ENCODE measurements at places on chromosomes 12 and 14.

GRCh38 chr12:119082016-119082415, 96.7 kb upstream of the HSPB8 start:
- DNase-seq: no peak

DNA sequence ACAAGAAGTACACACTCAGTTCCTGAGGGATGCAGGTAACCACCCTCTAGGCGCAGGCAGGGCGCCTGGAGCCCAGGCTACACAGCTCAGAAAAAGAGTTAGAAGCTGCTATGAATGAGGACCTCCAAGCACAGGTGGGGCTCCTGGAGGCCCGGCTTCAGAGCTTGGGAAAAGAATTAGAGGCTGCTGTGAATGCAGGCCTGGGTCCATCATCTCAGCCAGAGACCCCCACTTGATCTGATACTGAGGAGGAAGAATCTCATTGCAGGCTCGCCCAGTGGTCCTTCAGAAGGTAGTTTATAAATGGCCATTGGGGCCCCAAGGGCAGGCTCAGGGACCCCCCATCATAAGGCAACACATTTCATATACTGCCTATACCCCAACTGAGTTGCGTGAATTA, 556.4 kb downstream of the SLC6A15 start:
- DNase-seq: no peak

DNA sequence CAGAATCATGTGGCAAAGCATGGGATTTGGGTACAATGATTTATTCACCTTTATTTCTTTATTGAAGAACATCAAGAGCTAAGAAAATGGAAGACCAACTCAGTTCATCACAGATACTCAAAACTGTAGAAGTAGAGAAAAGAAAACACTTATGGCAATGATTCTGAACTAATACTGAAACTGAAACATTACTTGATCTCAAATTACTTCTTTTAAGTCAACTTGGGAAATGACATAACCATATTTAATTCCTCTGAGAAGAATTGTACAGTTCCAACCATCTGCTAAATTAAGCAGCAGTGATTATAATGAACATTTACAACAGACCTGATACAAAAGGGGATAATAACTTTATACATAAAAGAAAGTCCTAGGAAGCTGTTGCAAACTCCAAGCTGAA, 466.5 kb downstream of the TMTC2 start:
- no peak for DNase-seq

DNA sequence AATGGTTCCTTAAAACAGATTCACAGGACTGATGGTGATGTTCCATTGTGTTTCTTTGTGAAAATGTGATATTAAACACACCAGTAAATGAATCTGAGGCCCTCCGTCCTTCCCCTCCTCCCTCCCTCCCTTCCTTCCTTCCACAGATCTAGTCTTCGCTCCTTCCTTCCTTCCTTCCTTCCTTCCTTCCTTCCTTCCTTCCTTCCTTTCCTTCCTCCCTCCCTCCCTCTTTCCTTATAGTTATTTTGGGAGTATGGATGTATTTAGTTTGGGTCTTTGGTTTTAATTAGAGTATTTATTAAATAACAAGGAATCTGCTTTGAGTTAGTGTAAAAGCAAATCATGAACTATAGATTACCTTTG, 410.8 kb downstream of the PCNX1 start:
- DNase-seq: no peak

GRCh38 chr12:93148412-93148811, 219.3 kb upstream of the EEA1 start:
- DNase-seq: no peak

GRCh38 chr12:75739912-75740311, 228.5 kb upstream of the KRR1 start:
- no peak for DNase-seq

GRCh38 chr14:86084097-86084496, 554.2 kb downstream of the FLRT2 start:
- DNase-seq: no peak
